Stimulated activated CD8-positive, alpha-beta memory T cell treated with anti-CD3 and anti-CD28 coated beads, Interleukin-4, amount 100 ng/mL, for 24 hours (primary cell): ENCODE measurements at places on chromosomes 6 and 20.

- no peak for DNase-seq
Measured at GRCh38 chr6:43744931-43745727, 24.9 kb upstream of the VEGFA start.

DNA sequence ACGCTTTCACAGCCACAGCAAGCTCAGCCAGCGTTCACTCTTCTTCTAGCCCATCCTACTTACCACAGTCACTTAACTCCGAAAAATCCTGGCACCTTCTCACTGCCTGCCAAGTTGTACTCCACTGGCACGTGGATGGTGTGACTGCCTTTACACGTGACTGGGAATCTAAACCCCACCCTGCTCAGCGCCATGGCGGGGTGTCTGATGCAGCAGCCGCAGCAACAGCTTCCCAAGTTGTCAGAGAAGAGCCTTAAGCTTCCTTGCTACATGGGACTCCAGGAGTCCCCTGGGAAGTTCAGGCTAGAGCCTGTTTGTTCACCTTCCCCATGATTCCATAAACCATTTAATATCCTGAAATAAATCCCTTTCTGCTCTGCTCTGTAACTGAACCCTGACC, 61.9 kb upstream of the FOXC1 start:
- no peak for DNase-seq

GRCh38 chr20:23971310-23971709, 17.3 kb downstream of the GGTLC1 start:
- no peak for DNase-seq

DNA sequence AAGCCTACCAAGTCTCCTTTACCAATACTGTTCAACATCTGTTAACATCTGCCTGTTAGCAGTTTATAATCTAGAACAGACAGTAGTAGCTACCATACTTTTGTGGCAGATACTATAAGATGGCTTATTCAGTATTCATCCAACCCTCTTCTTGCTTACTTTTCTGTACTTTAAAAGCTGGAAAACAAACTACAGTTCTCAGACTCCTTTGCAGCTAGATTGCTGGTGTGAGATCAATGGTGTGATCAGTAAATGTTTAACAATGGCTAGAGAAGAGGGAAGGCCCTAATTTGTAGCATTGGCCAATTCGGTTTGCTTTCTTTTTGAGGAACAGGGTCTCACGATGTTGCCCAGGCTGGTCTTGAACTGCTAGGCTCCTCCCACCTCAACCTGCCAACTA, 3.5 kb upstream of the REV3L start:
- no peak for DNase-seq

DNA sequence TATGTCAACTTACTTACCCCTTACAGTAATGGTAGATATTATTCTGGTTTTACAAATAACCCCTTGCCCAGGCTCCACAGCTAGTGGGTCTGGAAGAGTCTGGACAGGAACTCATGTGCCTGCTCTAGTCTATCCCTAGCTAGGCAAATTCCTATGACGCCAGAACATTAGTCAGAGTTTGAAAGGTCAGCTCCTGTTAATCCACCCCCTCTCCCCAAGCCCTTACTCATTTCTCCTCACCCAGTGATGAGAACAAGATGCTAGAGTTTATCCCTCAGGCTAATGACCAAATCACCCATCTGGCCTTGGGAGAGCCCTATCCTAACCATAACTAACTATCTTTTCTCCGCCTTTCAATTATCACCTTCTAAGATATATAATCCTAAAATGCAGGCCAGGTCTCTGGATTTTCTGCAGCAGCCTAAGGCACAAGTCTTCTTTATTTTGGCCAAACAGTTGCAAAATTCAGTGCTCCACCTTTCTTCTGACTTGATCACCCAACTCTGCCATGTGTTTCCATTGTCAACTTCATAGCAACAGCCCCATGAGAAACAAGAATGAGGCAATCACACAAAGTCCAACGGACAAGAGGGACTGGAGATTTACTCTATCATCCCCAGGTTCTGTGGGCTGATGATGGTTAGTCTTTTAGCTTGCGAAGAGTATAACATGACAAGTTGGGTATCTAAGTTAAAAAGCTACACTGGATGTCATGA, 113.3 kb downstream of the TASP1 start:
- no peak for DNase-seq

- DNase-seq: no peak
Measured at GRCh38 chr20:63259734-63260460, 5.6 kb upstream of the NKAIN4 start.

DNA sequence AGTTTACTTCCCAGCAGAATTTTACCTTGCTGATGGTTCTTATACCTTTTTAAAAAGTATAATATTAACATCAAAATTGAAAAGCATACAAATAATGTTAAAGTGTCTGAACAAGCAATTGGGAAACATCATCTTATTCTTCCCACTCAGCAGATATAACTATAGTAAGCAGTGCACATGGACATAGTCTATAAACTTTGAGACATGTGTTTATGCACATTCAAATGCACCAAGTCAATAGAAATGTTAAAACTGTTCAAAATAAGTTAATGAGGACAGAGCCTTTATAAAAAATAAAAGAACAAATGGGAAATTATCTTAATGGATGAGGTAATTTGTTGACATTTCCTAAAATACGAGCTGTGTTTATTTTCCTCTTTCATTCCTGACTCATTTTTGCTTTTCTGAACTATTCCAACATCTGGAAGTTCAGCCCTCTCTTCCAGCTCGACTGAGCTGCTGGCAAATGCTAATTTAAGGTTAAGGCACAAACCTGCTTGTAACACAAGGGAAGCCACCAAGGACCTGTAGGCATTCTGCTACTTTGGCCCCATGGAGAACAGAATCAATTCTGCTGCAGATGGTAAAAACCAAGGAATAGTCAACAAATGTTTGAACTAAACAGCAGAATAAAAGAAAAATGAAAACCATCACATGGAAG, 110.3 kb upstream of the MAP3K4 start:
- DNase-seq: no peak

- no peak for DNase-seq
Measured at GRCh38 chr6:24982231-24982630, 46.5 kb upstream of the RIPOR2 start.

- DNase-seq: no peak
Measured at GRCh38 chr6:42766163-42766670, 15.6 kb upstream of the BICRAL start.

GRCh38 chr20:905396-905961, 10.7 kb downstream of the ANGPT4 start:
- no peak for DNase-seq

- no peak for DNase-seq
Measured at GRCh38 chr20:52054123-52054522, 137.5 kb downstream of the ZFP64 start.

DNA sequence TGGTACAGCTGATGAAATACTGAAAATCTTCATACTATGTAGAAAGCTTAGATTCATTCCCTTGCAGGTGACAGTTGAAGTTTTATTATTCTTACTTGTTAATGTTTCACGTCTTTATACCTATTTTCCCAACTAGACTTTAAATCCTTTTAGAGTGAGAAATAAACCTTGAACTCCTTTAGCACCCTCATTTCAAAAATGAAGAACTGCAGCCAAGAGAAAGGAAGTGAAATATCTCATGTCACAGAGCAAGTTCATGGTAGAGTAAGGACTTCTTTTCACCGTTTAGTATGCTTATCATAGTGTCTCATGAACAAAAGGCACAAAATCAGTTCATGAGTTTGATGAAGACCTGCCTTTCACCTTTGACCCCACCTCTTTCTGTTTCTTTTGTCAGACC, 38.5 kb downstream of the ORC3 start:
- no peak for DNase-seq

DNA sequence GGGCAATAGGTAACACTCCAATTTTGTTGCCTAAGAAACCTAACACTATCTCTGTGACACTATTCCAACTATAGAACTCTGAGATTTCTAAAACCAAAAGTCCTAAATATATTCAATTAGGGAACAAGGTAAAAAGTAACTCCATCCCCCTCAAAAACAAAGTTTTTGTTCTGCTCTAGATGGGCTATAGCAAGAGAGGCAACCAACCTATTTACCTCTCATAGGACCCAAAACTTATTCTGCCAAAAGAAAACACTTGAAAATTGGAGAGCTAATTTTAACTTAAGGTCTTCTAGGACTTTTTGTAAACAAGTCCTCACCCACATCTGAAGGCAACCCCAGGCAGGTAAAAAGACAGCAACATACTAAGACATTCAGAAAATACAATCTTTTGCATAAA, 7.7 kb downstream of the RBM39 start:
- no peak for DNase-seq

DNA sequence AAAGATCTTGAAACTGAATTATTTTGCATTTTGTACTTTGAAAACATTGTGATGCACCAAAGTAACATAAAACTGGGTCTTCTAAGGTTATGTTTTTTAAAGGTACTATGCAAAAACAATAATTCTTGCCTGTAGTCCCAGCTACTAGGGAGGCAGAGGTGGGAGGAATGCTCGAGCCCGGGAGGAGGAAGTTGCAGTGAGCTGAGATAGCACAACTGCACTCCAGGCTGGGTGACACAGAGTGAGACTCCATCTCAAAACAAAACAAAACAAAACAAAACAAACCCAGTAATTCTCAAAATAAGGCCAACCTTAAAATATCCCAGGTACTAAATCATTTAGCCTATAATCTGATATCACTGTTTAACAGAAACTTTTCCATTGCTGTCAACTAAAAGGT, 269.6 kb downstream of the KHDC1L start:
- DNase-seq: no peak

DNA sequence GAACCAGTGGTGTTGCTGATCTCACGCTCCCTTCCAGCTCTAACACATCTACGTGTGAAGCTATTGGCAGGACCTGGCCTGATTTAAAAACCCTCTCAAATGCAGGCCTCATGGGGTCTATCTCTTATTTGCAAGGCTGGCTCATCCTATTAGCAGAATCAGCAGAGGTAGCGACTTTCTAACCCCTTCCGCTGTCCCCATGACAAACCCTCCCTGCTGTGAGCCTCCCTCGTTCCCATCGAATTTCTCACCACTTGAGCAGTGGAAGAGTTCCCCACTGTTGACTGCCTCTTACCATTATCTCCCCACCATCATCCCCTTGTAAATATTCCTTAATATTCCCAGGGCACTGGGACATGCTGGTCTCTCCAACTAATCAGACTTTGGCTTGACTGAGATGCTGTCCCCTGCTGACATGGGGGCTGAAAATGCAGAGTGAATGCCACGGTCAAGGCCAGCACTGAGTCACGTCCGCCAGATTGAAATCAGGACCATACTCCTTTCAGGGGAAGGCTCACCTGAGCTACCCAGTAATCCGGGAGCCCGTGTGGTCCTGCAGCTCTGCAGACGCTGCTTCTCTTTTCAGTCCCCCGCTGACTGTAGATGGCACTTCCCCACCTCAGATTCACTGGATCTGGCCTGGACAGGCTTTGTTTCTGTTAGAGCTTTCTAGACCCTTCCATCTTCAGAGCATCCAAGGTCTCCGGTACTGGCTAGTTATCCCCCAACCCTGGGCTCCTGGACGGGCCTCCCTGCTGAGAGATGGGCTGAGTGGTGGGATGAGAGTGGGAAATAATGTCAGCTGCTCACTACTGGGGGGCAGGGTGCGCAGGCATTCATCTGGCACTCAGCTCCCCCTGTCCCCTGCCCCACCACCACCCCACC, 23.1 kb downstream of the AAR2 start:
- DNase-seq: no peak

DNA sequence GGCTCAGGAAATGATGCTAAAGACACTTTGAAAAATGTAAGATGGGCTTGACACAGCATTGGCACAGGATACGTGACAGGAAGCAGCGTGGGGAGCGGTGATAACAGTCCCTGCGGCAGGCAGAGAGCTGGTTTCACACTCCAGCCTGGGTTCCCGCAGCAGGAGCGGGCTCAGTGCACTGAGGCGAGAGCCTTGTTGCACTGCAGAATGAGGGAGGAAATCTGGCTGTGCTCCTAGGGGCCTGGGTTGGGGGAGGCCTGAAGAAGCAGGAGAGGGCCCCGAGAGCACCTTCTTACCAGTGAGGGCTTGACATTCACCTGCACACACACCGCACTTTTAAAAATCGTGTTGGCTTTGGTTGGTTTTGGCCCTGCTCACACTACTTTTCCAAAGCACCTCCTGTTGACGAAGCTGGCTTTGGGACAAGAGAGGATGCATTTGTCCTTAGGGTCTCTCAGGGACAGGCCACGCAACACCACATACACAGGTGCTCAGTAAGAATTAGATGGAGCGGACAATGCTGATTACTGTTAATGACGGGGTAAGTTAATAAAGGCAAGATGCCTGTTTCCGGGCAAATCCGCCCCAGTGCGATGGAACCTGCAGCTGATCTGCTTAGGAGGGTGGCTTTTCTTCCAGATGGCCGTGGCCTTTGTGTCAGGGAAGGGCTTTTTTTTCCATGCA, 49.4 kb upstream of the ARMC2 start:
- peak; percentile 22 for DNase-seq

GRCh38 chr6:132133736-132134445, 182.7 kb upstream of the CCN2 start:
- DNase-seq: no peak

- no peak for DNase-seq
Measured at GRCh38 chr20:31836853-31837608, 8.4 kb downstream of the FOXS1 start.

GRCh38 chr20:32495217-32495565, 89.9 kb downstream of the NOL4L start:
- DNase-seq: no peak

DNA sequence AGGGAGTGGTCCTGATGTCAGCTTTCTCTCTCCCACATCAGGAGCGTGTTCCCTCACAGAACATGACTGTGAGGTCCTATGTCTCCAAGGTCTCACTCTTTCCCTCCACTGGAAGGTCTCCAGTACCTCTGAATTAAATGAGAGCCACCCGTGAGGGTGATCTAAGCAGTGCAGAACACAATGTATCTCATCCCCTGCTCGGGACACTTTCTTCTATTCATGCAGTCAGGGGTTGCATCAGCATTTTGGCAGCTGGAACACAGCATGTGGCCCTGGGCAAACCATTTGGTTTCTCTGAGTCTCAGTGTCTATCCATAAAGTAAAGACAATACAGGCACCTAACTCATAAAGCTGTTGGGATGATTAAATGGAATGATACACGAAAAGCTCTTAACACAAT, 34.2 kb downstream of the MAFB start:
- no peak for DNase-seq

GRCh38 chr6:168095716-168096250, 16.8 kb upstream of the FRMD1 start:
- no peak for DNase-seq

DNA sequence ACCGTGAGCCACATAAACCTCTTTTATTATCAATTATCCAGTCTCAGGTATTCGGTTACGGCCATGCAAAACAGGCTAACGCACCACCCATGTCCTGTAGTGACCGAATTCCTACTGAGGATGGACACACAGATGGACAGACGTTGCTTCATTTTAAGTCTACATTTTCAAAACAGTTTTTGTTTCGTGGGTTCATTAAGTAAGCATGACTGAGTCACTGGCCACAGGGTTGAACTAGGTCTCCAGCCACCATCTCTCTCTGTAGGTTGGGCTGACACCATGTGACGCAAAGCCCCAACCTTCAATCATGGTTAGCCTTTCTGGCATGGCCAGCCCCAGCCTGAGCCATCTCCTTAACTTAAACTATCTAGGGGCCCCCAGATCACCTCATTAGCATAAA, 110.0 kb upstream of the SLC22A23 start:
- no peak for DNase-seq
